ENCODE measurements at places on chromosomes 2 and 18. TPM values are rescaled to one million over a fixed set of nuclear protein-coding genes. Genes with fewer than 3 reads are reported as not detected.
A peak's percentile ranks its signal among the peaks of the same experiment; 100 is the strongest.

The TMEM247 gene
- total RNA-seq, result not detected

The ACMSD gene
- total RNA-seq, result not detected

DNA sequence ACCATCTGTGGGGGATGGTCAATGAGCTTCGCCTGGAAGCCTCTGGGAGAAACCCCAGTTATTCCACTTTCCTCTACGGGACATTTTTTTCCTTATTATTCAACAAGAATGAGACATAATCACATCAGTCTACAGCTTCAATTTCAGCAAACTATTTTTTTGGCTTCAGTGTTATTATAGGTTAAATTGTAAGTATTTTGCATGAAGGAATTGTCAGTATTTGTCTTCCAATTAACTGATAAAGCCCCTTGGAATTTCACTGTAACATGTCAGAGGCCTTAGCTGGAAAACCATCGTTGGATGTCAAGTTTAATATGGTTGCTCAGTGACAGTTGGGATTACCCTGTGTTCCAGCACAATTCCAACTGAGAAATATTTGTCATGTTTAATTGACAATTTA lies 480.9 kb upstream of the CHST9 start:
- no peak for DNase-seq
- H3K4me3 ChIP-seq, result no peak overlapping the region
- no peaks in the 10 kb centered on the region for H3K4me1 ChIP-seq
- no peaks in the 10 kb centered on the region for H3K27me3 ChIP-seq
- H3K36me3 ChIP-seq, result no peaks in the 10 kb centered on the region
- no peak overlapping the region for H3K27ac ChIP-seq

- no peak overlapping the region for H3K4me3 ChIP-seq
- H3K27me3 ChIP-seq, result no peaks in the 10 kb centered on the region
- H3K27ac ChIP-seq, result no peak overlapping the region
- DNase-seq, result no peak
Measured at GRCh38 chr18:56973487-56973886, 173.4 kb upstream of the BOD1L2 start.

- H3K4me1 ChIP-seq, result no peaks in the 10 kb centered on the region
- DNase-seq, result no peak
- H3K27ac ChIP-seq, result no peak overlapping the region
- H3K36me3 ChIP-seq, result no peaks in the 10 kb centered on the region
- no peaks in the 10 kb centered on the region for H3K27me3 ChIP-seq
Measured at GRCh38 chr18:33470216-33470615, 29.7 kb upstream of the CCDC178 start.

- no peaks in the 10 kb centered on the region for H3K27me3 ChIP-seq
- no peaks in the 10 kb centered on the region for H3K4me1 ChIP-seq
- H3K4me3 ChIP-seq, result no peak overlapping the region
- no peak for DNase-seq
- no peaks in the 10 kb centered on the region for H3K36me3 ChIP-seq
- H3K27ac ChIP-seq, result no peak overlapping the region
Measured at GRCh38 chr18:45688833-45689232, 35.1 kb upstream of the SLC14A1 start.

- peaks cover 30% of the 10 kb centered on the region for H3K27me3 ChIP-seq
- no peak for DNase-seq
Measured at GRCh38 chr2:30233271-30234009, 2.1 kb downstream of the LBH start.

The LRRTM1 gene
- 0.66 TPM for total RNA-seq

DNA sequence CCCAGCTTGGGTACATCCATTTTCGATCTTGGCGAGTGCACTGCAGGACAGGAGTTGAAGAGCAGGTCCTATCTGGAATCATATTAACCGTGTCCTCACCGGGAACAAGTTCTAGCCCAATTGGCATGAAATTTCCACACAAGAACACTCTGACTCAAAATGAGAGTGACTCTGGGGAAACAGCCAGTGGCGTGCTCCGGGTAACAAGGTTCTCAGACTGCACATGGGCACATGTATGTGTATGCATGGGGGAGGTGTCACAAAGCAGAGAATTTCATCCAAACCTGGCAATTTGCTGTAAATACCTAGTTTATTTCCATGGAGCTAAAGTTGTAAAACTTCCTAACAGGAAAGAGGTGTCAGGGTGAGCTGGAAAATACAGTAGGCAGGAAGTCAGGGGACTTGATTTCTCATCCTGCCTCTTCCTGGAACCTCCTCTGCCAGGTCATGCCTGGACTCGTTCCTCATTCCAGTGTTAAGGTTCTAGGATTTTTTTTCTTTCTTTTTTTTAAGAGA lies 1.7 kb downstream of the TUBB6 start:
- peak overlapping the region; percentile 48 for H3K4me3 ChIP-seq
- peaks cover 5% of the 10 kb centered on the region for H3K4me1 ChIP-seq
- H3K36me3 ChIP-seq, result no peaks in the 10 kb centered on the region
- no peak overlapping the region for H3K27ac ChIP-seq
- no peak for DNase-seq
- peaks cover 28% of the 10 kb centered on the region for H3K27me3 ChIP-seq

The TEX44 gene
- not detected for total RNA-seq

GRCh38 chr2:55099493-55099877 lies 49.2 kb upstream of the RTN4 start:
- no peaks in the 10 kb centered on the region for H3K27me3 ChIP-seq
- peak overlapping the region; percentile 58 for H3K27ac ChIP-seq
- peaks cover 3% of the 10 kb centered on the region for H3K4me1 ChIP-seq
- no peak overlapping the region for H3K4me3 ChIP-seq
- no peaks in the 10 kb centered on the region for H3K36me3 ChIP-seq

- no peaks in the 10 kb centered on the region for H3K36me3 ChIP-seq
- no peak overlapping the region for H3K27ac ChIP-seq
- H3K4me3 ChIP-seq, result no peak overlapping the region
- no peak for DNase-seq
- no peaks in the 10 kb centered on the region for H3K4me1 ChIP-seq
- no peaks in the 10 kb centered on the region for H3K27me3 ChIP-seq
Measured at GRCh38 chr18:47632970-47633635, 297.4 kb downstream of the SMAD2 start.

DNA sequence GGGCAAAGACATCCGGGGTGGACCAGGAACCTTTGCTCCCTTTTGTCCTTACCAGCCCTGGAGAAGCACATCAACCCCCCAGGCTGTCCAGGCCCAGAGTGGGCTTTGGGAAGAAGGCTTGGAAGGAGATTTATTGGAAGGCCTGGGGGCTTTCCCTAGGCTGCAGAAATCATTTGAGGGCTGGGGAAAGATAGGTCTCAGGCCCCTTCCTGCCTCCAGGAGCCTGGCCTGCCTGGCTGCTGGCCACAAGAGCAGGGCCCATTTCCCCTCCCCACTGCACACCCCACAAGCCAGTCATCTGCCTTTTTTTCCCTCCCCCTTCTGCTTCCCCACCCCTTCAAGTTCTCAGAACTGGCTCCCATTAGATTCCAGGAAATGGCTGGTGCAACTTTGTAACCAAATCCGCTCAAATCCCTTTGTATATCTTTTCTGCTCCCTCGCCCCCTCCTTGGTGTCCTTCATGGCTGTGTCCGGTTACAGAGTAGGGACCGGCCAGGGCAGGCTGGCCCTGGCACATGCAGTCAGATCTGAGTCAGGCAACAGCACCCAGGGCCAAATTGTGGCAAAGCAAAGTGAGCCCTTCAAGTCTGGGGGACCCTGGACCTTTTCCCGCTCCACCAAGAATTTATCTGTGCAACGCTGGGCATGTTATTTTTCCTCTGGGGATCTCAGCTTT lies 20.8 kb upstream of the TNP1 start:
- H3K4me1 ChIP-seq, result no peaks in the 10 kb centered on the region
- no peak overlapping the region for H3K4me3 ChIP-seq
- H3K36me3 ChIP-seq, result no peaks in the 10 kb centered on the region
- DNase-seq, result peak; percentile 49
- H3K27ac ChIP-seq, result no peak overlapping the region

DNA sequence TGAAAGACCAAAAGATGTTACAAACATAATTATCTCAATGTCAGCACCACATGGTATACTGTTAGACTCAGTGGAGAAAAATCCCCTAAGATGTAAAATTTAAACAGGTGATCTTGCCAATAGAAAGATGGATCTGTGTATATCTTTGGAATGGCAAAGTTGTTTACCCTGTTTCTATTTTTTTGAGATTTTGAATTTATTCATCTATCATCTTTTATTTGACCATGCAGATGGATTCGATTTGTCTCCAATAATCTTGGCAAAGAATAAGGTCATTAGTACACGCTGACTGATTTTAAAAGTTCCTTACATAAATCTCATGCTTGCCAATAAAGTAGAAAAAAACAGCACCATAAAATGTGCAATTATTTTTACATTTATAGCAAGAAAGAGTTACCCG lies 459.3 kb downstream of the MBD2 start:
- H3K36me3 ChIP-seq, result no peaks in the 10 kb centered on the region
- no peaks in the 10 kb centered on the region for H3K27me3 ChIP-seq
- no peaks in the 10 kb centered on the region for H3K4me1 ChIP-seq

DNA sequence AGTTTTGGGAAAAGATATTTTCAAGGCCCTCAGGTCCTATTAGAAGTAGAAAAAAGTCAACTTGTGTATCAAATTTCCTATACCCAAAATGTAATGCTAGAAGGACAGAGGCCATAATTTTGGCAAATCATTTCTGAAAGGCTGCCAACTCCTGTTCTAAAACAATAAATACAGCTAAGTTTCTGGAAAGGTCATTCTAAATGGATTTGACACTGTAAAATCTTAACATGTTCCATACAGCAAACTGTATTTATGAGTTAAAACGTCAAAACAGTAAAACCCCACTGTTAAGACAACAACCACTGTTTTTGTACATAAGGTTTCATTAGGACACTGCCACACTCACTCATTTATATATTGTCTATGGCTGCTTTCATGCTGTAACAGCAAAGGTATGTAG lies 9.7 kb downstream of the FAM98A start:
- H3K4me1 ChIP-seq, result no peaks in the 10 kb centered on the region
- H3K36me3 ChIP-seq, result no peaks in the 10 kb centered on the region
- no peak overlapping the region for H3K27ac ChIP-seq

Data from colonic mucosa (tissue), 4 donors.